ENCODE measurements at places on chromosomes 4 and X.

- no peak for DNase-seq
Observed at GRCh38 chr4:20127626-20128025, 124.1 kb upstream of the SLIT2 start.

- DNase-seq = no peak
Observed at GRCh38 chr4:38193236-38193863, 233.2 kb downstream of the PTTG2 start.

GRCh38 chr4:17336524-17336961 is 175.3 kb downstream of the QDPR start:
- DNase-seq = peak; percentile 39

DNA sequence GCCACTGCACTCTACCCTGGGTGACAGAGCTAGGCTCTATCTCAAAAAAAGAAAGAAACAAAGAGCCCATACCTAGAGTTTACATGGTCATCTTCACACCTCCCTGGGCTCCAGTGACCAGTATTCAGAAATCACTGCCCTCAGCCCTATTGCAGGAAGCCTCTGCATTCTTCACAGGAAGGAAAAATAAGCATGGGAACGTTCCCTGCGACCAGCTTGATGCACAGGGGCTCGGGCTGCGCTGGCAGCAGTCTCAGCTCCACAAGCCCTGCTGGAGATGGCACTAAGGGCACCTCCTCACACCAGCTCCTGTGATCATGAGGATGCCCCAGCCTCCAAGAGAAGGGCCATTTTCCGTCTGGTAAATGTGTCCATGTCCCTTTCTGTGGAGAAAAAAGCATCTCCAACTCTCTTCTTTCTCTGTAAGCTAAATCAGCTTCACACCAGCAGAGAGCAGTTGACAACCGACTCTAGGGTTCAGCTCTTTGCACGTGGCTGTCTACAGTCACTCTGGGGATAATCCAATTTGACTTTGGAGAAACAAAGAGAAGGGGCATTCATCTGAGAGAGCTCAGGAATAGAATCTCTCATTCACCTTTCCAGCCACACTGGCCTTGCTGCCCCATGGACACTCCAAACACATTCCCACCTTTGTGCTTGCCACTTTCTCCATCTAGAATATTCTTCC is 33.1 kb downstream of the LDB2 start:
- DNase-seq = no peak

- no peak for DNase-seq
Observed at GRCh38 chrX:95071621-95072020, 1397.6 kb downstream of the FAM133A start.

- no peak for DNase-seq
Observed at GRCh38 chr4:122980860-122981259, 58.5 kb upstream of the NUDT6 start.

- no peak for DNase-seq
Observed at GRCh38 chr4:188232428-188232827, 93.2 kb downstream of the TRIML1 start.

- DNase-seq = no peak
Observed at GRCh38 chr4:76754439-76754838, 143.5 kb downstream of the SOWAHB start.

- DNase-seq = no peak
Observed at GRCh38 chrX:97050392-97050791, 166.7 kb downstream of the RPA4 start.

- no peak for DNase-seq
Observed at GRCh38 chr4:95183656-95184408, 364.9 kb downstream of the UNC5C start.

DNA sequence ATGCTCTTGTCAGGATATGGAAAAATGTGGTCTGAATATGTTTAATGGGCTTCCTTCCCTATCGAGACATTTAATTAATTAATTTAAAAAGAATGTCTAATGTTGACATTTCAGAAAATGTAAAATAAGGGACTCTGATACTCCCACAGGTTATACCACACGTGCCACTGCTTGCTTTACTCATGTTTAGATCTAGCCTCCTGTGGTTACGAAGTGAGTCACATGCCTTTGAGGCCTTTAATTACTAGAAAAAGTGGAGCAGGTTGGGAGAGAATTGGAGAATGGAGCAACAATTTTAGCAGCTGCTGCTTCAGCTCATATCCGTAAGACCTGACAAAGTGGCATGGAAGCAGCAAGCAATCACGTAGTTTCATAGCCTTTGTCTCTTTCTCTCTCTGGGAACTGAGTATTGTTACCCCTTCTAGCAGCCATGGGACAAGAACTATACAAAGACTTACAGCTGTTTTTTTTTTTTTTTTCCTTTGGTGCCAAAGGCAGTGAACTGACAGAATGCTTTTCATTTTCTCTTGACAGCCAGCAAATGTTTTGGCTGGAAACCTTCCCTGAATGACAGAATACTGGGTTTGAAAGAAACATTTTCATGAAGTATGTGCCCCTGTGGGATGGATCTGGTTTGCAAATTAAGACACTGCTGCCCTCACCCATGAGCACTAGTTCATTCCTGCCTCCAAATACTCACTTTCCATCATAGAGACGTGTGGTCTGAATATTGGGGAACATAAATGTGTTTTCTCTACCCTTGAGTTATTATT is 355.1 kb upstream of the PABPC5 start:
- no peak for DNase-seq

- DNase-seq = no peak
Observed at GRCh38 chr4:144709793-144710525, 64.0 kb downstream of the HHIP start.

DNA sequence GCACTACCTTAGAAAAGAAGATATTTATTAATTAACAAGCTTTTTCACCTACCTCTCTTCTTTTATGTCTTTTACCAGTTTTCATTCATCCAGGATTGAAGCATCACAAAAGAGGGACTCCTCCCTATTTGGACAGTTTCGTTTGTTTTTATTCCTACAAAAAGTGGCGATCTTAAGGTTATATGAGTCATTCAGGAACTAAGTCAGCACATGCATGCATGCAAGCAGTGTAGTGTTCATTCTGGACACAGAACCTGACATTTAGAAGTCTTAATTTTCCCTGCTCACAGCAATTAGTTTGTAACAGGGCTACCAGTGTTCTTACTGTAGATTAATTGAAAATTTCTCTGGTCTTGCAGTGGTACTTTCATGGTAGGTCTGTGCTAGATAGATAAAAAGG is 47.9 kb upstream of the QRFPR start:
- DNase-seq = no peak

GRCh38 chr4:138202686-138203085 is 39.5 kb downstream of the SLC7A11 start:
- DNase-seq = no peak

DNA sequence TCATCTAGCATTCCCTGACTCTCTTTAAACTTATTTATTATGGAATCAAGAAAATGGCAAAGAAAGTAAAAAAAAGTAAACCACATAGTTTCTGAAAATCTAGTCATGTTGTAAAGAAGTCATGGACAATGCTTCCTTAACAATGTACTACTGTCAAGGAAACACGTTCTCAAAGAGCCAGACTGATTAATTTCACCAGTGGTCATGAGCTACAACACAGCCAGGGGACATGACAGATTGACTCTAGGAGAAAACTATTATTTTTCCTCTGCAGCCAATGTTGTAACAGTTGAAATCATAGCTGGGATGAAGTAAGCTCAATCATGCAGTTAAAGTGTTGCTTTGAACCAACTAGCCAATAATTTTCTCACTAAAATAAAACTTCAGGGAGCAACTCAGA is 109.2 kb downstream of the MAPK10 start:
- DNase-seq = no peak

DNA sequence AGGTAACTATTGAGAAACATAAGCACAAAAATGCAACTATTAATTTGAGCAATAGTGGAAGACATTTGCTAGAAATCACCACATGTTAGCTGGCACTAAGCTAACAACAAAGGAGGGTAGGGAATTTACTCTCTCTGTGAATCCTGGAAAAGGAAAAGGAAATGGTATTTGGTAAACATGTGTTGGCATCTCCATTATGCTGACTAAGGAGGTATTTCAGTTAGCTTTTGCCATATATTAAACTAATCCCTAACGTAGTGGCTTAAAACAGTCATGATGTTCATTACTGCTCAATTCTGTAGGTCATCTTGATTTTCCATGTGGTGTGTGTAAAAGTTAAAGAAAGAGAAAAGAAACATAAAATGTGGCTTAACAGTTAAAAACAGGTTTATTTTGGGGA is 1686.5 kb upstream of the PCDH7 start:
- DNase-seq = no peak

GRCh38 chrX:49177873-49178480 is 6.3 kb downstream of the PLP2 start:
- DNase-seq = no peak

DNA sequence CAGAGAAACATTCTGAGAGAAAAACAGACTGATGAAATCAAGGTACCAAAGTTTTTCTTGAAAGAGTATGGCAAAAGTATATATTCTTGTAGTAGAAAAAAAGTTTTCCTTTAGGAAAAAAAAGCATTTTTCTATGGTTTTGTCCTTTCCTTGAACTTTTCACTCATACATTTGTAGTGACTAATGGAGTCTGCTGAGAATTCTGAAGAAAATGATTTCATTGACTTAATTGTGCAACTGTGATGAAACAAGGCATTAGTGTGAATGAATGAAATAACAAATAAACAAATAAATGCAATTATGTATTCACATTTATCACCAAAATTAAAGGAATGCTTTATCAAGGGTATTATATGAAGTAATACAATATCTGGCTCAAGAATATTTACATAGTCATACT is 5.7 kb downstream of the CSN1S1 start:
- DNase-seq = no peak

GRCh38 chr4:54550395-54551171 is 107.2 kb upstream of the KIT start:
- DNase-seq = no peak

DNA sequence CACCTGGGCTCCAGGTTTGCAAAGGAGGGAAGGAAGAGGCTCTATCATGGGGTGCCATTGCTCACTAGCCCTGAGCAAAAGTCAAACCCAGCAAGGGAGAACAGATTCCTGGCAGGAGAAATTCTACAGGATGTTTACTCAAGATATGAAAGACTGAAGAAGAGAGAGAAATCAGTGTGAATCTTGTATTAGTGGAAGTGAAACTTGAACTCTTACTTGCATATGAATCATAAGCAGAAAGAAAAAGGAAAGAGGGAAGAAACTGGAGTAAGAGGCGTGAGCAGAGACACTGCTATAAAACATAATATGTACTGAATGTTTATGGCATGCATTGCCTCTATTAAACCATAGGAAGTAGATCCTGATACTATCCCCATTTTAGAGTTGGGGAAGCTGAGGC is 60.9 kb downstream of the C4orf46 start:
- DNase-seq = no peak

DNA sequence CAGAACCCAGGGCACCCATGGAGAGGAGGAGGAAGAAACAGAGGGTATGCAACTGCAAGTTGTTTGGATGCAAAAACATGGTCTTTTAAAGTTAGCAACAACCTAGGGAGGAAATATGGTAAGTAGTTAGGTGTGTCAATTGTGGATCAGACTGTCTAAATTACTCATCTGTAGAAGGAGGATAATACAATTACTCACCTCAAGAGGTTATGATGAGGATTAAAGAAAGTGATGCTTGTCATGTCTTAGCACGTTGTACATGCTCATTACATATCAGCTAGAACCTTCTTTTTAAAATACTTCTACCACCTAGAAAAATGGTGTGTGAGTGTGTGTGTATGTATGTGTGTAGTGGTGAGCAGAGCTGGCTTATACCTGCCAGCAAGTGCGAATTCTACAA is 2.3 kb upstream of the C1QTNF7 start:
- DNase-seq = no peak

GRCh38 chrX:103941201-103941975 is 21.0 kb upstream of the TMSB15B start:
- no peak for DNase-seq

GRCh38 chr4:115293093-115293462 is 179.7 kb upstream of the NDST4 start:
- DNase-seq = no peak

DNA sequence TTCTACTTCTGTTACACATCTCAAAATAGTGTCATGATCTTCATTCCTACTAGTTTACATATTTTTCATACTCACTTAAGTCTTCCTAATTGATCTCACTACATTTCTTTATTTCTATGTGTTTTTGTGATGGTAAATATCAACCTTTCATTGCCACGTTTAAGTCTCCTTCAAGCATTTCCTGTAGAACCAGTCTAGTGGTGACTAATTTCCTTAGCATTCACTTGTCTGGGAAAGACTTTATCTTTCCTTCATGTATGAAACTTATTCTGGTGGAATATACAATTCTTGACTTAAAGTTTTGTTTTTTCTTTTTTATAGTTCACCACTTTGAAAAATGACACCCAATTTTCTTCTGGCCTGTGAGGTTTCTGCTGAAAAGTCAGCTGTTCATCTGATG is 181.4 kb upstream of the NEIL3 start:
- no peak for DNase-seq

- no peak for DNase-seq
Observed at GRCh38 chr4:1572964-1573720, 111.0 kb downstream of the FAM53A start.

GRCh38 chrX:1144293-1144692 is 68.2 kb downstream of the CRLF2 start:
- DNase-seq = no peak

GRCh38 chrX:101397779-101398178 is 7.0 kb downstream of the RPL36A start:
- DNase-seq = no peak

DNA sequence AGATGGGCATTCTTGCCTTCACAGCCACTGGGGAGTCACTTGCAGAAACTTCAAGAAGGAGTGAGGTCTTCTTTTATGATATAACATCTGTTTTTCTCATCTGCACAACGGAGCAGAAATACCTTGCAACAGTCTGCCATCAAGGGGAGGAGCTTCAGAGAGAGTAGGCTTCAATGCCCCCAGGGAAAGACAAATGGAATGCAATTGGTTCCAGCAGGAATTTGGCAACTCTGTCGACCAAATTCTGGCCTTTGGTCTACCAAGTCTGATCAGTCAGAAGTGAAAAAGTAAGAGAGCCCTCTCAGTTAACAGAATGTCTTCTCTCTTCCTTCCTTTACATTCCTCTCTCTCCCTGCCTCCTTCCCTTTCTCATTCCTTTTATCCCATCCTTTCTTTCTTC is 229.3 kb downstream of the IDS start:
- DNase-seq = no peak

DNA sequence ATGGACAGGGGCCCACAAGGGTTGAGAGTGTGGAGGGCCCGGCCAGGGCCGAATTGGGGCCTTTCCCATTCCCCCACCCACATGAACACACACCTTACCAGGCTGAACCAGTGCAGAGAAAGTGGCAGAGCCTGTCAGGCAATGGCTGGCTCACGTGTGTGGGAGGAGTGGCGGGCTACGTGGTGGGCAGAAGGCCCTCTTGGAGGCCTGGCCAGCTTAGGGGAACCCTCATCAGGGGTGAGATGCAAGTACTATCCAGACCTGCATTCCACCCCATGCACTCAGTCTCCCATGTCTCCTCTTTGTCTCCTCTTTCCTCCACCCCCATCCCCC is 965 bp downstream of the TCEAL4 start:
- peak; percentile 25 for DNase-seq

- peak; percentile 24 for DNase-seq
Observed at GRCh38 chr4:88177983-88178625, 19.7 kb upstream of the ABCG2 start.

DNA sequence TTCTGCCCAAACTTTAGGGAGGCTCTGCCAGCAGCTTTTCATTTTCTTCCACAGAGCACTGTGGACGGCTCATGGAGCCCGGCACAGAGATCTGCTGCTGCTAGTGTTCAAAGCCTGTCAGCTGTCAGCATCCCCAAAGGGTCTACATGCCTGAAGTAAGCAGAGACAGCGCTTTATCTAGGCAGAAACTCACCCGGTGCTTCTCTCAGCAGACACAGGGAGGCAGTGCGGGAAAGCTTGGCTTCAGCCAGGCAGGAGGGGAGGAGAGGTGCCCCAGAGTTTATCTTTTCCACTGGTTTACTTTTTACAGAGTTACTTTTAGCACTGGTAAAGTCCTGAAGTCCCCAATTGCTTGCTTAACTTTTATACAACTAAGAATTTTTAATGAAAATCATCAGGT is 339.3 kb downstream of the NKX6-1 start:
- peak; percentile 26 for DNase-seq

Data from right hindlimb (tissue), 1 donor.